CD4-positive, alpha-beta T cell treated with Interleukin-1 beta for 1 hour (primary cell): ENCODE measurements at places on chromosomes 13 and 19.
A peak's percentile ranks its signal among the peaks of the same experiment; 100 is the strongest.

- no peak for DNase-seq
These were observed 1407.1 kb downstream of the UQCRFS1 start for GRCh38 chr19:27805848-27806247.

DNA sequence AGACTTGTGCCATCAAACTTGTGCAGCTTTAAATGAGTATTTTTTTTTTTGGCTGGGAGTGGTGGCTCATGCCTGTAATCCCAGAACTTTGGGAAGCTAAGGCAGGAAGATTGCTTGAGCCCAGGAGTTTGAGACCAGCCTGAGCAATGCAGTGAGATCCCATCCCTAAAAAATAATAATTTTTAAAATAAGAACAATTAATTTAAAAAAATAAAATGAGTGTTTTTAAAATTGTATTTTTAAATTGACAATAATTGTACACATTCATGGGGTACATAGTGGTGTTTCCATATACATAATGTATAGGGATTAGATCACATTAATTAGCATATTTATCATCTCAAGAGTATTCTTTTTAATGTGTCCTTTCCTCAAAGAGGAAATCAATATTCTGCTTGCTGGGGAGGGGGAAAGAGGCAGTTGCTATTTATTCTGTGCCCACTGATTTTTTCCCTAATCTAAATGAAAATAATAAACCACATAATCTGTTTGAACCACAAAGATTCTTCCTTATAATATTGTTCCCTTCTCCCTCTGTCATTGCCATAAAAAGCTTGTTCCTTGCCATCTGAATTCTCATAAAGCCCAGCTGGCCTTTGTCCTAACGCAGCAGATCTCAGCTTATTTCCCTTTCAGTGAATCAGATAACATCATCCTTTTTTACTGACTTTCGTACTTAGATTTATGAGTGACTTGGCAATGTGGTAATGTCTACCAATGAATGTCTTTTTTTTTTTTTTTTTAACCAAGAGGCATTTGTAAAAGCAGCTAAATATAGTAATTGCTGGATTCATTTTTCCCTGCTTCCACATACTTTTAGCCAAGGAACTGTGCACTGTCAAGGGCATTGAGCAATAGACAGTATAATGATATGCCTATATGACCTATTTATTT is 81.8 kb upstream of the RUBCNL start:
- DNase-seq = no peak

GRCh38 chr13:98279473-98280175 is 102.6 kb upstream of the RNF113B start:
- DNase-seq = no peak

DNA sequence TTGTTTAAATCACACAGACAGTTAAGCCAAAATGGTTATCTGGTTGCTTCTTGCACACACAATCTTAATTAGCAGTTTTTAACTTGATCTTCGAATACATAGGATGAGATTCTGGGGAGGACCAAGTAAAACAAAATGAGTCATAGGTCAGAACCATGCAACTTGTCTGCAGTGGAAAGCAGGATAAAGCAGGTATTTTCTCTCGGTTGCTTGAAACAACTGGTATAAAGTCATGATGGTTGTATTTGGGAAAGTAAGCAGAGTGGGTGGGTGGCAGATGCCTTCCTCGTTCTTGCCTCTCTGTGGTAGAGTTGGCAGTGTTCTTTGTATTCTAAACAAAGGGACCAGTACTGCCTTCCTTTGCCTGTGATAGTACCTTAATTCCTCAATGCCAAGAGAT is 167.0 kb downstream of the COG6 start:
- DNase-seq = no peak

DNA sequence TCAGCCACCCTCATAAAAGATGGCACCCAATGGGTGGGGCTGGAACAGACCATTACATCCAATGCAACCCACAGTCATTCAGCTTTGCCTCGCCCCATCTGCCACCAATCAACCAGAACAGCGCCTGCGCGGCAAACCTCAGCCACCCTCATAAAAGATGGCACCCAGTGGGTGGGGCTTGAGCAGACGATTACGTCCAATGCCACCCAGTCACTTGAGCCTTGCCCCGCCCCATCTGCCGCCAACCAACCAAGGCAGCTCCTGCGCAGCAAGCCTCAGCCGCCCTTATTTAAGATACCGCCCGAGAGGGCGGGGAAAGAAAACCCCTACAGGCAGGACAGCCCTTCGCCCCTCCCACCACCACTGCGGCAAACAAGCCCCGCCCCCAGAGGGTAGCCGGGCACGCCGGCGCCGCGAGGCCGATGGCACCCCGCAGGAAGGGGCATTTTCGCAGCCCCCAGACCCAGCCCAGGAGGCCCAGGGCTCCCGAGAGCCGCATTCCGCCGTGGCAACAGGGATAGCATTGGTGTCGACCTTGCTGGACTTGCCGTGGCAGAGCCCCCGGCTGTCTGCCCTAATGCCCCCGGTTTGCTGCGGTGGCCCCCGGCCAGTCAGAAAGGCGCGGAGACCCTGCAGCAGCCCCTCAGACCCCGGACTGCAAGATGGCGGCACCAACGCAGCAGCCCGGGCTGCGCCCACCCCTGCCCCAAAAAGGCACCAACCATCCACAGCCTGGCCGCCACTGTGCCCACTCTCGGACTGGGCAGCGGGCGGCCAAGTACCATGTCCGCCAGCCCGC is 675 bp downstream of the PEG3 start:
- peak; percentile 65 for DNase-seq

GRCh38 chr13:99214232-99214631 is 13.6 kb downstream of the UBAC2 start:
- no peak for DNase-seq

GRCh38 chr19:11617180-11618062 is 20.1 kb downstream of the ZNF627 start:
- no peak for DNase-seq

GRCh38 chr13:34025746-34026145 is 207.8 kb downstream of the RFC3 start:
- DNase-seq = no peak

DNA sequence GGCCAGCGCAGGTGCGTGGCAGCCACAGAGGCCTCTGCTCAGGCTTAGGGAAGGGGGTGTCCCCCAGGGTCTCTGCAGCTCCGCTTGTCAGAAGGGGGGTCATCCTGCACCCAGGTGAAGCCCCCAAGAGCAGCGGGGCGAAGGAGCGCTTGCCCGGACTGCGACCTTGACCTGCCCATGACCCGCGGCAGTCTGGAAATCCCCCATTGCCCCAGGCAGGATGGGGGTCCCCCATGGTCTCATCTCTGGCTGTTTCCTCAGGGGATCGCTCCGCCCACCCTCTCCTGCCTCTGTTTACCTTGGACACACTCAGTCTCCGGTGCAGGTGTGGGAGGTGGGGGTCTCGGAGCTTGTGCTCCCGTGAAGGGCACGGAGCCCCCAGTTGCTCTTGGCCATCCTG is 82.7 kb downstream of the KDM4B start:
- no peak for DNase-seq

DNA sequence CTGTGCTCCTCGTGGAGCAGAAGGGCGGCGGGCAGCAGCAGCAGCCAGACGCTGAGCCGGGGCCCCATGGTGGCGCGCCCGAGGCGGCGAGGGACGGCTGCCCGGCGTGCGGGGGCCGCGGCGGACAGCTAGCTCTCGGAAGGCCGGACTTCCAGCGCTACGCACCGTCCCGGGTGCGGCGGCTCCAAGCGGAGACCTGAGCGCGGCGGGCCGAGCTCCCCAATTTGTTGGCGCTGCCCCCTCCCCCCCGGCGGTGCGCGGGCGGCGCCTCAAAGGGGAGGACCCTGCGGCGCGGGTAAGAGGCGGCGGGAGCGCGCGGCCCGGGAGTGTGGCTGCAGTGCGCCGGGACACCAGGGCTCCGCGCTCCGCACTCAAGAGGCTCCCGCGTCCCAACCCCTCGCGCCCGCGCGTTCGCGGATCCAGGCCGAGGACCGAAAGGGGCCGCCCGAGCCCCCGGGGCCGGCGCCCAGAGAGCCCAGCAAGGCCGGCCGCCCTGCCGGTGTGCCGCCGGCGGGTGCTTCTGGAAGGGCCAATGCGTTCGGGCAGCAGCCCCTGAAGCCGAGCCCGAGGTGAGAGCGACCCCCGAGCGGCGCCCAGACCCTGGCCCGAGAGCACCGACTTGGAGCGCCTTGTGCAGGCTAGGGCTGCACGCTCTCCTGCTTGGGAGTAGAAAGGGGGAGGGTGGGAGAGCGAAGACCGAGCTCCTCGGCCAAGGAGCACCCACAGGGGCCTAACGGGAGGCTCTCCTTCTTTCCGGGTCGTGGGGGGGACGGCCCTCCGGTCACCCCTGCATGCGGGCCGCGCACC is at the start of the genes COL4A1 and COL4A2:
TSS of gene COL4A1 (minus strand) at position 198 of the 807 bp plus-strand sequence. CDS start at position 68, 130 bp downstream.
TSS of gene COL4A2 (plus strand) at position 325 of the 807 bp plus-strand sequence. CDS start 620 bp downstream, outside the sequence.
- DNase-seq = no peak

- DNase-seq = no peak
These were observed 55.9 kb downstream of the COL4A2 start for GRCh38 chr13:110363010-110363409.

DNA sequence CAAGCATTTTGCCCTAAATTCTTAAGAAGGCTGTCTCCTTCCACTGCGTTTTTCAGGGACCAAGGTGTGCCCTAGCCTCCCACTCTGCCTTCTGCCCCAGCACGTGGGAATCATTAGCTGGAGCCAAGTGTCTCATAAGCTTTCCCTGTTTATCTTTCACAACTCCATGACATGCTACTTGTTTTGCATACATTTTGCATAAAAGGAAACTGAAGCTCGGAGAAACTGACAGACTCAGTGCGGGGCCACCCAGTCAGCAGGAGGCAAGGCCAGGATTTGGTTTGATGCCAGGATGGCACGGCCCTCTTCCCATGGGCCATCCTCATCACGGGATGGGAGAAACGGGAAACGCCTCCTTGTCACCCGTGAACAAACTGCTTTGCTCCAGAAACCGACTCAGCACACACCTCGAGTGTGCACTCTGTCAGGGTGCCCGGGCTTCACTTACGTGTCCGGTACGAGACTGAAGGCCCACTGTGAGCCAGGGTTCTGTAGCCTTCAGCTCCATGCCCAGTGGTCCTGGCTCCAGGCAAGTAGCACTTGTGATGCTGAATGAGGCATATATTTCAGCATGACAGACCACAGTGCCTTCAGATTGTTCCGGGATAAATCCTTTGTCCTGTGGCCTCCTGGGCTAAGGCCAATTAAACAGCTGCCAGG is 9.6 kb downstream of the CEBPA start:
- peak; percentile 21 for DNase-seq

GRCh38 chr13:25196971-25197370 is 24.9 kb upstream of the AMER2 start:
- no peak for DNase-seq

DNA sequence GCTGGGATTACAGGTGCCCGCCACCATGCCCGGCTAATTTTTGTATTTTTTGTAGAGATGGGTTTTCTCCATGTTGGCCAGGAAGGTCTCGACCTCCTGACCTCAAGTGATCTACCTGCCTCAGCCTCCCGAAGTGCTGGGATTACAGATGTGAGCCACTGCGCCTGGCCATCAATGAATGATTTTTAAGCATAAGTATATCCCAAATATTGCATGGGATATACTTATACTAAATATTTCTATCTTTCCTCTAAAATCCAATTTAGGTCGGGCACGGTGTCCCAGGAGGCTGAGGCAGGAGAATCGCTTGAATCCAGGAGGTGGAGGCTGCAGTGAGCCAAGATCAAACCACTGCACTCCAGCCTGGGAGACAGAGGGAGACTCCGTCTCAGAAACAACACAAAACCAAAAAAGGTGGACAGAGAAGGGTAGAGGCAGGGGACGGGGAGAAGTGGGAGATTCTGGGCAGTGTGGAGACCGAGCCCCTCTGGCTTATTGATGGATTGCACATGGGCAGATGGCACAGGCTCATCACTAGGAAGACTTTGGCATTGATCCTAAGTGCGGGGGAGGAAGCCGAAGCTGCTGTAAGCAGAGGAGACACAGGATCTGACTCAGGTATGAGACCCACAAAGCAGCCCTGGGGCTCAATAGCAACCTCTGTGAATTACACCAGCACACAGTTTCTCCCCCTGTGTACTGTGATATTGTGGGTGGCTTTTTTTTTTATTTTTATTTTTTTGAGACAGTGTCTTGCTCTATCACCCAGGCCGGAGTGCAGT is 13.5 kb downstream of the ARRDC5 start:
- no peak for DNase-seq

DNA sequence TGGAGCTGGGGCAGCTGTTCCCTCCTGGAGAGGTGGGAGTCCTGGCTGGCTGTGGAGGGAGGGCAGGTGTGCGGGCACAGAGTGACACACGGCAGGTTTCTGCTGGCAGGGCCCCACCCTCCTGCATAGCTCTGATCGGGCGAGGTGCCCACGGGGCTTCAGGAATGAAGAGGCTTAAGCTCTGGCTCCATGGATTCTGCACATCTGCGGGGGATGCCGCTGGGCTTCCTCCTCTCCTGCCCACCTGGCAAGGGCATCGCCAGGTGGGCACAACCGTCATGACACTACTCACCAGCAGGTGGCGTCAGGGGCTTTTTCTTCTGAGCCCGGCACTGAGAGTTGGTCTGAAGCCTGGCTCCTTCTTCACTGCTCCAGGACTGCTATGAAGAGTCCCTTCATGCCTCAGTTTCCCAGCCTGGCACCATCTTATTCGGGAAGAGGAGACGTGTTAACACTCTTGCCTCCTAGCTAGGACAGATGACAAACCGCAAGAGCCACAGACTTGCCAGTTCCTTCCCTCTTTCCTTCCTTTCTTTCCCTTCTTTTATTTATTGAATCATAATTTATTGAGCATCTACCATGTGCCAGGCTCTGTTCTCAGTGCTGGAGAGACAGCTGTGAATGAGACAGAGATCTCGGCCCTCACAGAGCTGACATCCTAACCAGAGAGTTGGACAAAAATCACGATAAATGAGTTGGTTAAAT is 15.2 kb upstream of the PAK4 start:
- DNase-seq = peak; percentile 61

GRCh38 chr13:111115965-111116521 is 933 bp downstream of the ARHGEF7 start:
- no peak for DNase-seq

DNA sequence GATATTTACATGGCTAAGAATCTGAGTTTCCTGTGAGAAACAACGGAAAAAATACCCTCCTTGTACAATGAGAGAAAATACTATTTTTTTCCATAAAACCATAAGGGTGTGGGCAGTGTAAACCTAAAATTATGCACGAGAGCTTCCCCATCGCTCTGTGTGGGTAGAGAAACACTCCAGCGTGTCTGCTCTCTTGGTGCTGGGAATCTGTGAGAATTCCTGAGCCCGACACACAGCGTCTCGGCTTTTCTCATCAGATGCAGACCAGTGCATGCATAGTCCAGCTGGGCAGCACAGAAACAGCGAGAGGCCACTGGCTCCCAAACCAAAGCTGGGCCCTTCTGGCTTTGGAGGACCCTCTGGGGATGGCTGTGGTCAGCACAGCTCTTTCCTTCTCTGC is 12.0 kb downstream of the PLPP2 start:
- no peak for DNase-seq
